Fibroblast of mammary gland (primary cell): ENCODE measurements at places on chromosomes 2 and 18.

- no peak for DNase-seq
These were observed 330.9 kb downstream of the RIT2 start for GRCh38 chr18:42784632-42785031.

- no peak for DNase-seq
These were observed 15.7 kb downstream of the CCL20 start for GRCh38 chr2:227829337-227829736.

DNA sequence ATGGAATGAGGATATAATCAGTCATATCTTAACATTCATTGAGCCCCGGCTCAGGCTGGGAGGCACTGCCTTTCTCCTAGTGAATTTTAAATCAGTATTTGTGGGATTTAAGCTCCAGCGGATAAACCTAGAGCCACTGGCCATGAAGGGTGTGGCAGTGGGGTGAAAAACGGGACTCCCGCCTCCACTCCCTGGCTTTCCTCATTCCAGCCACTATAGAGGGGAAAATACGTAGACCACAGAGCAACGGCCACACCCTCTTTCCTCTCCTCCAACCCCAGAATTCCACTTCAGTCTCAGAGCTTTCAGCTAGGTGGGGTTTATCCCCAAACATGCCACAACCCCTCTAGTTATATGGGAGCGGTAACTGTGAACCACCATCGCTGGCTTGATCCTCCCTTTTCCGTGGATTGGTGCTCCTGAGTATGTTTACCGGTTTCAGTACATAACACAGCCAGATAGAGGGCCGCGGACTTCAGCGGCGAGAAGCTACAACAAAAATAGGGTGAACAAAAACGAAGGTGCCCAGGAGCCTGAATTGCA, 70.6 kb upstream of the ITGB6 start:
- DNase-seq, result no peak

DNA sequence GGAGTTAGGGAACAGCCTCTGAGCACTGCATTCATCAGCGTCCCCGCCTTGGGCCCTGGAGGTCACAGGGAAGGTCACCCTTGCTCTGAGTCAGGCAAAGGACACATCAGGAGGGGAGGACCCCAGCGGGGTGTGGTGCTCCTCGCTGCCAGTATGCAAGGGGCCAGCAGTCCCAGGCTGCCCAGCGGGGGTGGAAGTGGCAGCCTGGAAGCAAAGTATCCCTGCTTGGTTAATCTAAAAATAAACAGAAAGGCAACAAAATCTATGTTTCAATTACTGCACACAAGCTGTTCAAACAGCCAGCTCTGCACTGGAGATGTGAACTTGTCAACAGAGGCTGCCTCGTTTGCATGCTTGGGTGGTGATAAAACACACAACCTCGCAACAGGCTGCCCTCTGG, 164.1 kb downstream of the KLHL29 start:
- no peak for DNase-seq

DNA sequence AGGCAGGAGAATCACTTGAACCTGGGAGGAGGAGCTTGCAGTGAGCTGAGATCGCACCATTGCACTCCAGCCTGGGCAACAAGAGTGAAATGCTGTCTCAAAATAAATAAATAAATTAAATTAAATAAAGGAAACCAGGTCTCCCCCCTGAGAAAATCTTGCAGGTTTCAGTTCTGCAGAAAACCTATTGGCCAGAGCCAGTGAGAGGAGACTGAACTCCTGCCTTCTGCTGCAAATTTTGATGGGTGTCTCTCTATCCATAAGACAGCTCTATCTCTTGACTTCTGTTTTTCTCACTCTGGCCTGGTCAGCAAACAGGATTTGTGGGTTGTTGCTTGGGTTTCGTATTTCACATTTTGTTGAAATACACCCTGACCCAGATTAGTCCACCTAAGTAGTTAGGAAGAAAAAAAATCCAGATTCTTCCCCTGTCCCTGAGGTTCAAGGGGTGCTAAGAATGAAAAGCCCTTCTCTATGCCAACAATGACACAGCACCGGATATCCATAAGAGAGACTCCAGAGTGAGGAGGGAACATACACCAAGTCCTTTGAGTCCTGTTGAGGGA, 86.7 kb upstream of the MAP4K4 start:
- DNase-seq, result no peak

DNA sequence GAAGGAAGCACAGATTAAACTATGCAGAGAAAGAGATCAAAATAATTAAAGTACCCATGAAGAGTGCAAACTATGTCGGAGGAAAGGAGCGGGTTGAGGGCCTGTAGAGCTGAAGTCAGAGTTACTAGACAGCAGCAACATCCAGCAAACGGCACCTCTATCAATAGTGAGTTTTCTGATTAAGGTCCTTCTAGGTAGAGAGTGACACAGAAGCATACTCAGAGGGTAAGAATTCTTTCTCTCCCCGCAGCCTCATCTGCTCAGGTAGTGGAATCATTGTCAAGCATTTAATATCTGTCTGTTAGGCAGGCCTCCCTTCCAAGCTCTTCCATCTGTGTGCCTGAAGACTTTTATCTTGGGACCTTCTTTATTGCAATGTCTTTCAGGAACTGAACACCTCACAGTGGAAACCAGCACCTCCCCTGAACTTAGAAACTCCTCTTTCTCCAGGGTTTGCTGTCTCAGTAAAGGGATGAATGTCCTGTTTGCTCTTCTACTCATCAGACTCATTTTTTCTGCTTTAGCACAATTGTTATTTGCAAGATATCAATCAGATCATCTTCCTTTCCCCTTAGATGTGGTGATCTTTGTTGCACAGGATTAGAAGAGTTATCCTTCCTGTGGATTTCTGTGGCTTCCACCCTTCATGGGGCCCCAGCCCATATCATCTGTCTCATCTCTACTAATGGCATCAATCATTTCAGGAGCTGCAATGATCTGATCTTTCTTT, 28.8 kb downstream of the SP140 start:
- DNase-seq, result no peak

DNA sequence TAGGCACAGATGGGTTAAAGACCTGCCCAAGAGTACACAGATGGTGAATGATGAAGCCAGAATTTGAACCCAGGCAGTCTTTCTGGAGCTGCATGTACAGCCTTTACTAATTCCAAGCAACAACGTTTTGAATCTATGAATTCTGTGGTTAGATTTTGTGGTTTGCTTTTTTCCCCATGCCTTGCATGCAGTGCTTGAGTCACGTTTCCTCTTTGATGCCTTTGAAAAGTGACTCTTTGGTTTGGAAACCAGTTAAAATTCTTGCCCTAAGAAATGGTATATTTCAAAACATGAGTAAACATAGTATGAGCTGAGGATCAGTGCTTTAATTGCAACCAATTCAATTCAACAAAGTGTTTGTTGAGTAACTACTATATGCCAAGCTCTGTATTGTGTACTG, 48.2 kb upstream of the PPM1B start:
- peak; percentile 91 for DNase-seq

DNA sequence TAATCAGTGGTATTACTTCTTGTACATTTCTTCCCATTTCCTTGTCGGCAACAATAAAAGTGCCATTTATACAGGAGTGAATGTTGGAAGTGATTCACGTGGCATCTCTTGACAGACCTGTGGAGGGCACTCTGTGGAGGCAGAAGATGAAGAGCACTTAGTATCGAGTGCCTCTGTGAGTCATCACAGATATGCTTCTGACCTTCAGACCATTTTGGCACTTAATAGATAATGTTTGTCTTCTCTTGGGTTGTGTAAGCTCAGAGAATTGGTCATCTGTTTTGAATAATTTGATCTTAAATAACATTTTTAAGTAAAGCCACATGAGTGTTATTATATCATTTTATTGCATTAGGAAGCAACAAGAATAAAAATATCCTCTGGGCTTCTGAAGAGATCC, 305.5 kb downstream of the PTPRM start:
- DNase-seq, result peak; percentile 93

- DNase-seq, result no peak
These were observed 39.5 kb upstream of the FHL2 start for GRCh38 chr2:105438104-105438929.

GRCh38 chr2:73079636-73080035, 8.1 kb upstream of the SFXN5 start:
- no peak for DNase-seq

- no peak for DNase-seq
These were observed 270.6 kb upstream of the RGPD4 start for GRCh38 chr2:107556038-107556627.

- no peak for DNase-seq
These were observed 21.9 kb upstream of the SLC66A3 start for GRCh38 chr2:11133238-11133935.

- peak; percentile 87 for DNase-seq
These were observed 35.0 kb downstream of the RTN4 start for GRCh38 chr2:55014962-55015939.

DNA sequence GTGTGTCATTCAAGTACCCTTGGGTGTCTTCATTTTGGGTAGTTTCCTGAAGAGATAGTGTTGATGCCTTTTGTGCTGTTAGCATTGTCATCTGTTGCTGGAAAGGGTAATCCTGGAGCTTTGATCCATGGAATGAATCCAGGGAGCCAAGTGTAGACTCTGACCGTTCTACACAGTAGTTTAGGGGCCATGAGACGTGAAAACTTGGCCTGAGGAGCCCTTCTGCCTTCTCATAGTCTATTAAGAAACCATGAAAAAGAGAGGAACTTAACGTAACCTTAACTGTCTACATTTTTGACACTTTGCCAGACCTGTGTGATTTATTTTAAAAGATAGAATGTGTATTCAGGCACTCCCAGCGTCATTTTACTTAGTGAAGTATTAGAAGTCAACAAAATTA, 194.0 kb downstream of the BABAM2 start:
- DNase-seq, result peak; percentile 59

DNA sequence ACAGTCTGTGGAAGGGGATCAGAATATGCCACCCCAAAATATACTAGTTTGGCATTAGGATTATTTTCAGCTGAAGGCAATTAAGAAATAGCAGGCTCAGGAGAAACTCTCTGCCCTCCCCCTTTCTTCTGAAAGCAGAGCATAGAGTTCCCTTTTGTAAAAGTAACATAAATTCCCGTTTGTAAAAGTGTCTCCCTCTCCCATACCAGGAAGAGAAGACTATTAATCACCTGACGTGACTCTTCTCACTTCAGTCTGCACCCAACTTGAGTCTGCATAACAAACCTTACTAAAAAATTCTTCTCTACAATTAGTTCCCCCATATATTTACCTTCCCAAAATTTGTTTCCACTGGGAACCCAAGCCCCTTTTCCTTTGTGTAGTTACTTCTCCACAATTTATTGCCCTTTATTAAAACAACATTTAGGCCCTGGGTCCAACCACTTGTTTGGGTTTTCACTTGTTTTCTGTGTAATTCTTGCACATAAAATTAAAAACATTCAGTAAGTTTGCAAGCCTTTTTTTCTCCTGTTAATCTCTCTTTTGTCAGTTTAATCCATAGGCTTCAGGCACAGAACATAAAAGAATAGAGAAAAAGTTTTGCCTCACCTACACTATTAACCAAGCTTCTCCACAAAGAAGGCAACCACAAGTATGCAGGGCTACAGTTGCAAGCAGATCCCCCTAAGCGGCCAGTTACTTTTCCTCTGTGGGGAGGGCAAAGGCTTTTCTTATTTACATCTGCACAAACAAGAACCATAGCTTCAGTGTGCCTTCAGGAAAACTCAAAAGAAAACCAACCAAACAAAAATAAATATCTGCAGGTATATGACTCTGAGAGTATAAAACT, 107.6 kb upstream of the MSH2 start:
- no peak for DNase-seq

GRCh38 chr2:171669121-171669520, 18.1 kb upstream of the DYNC1I2 start:
- no peak for DNase-seq

DNA sequence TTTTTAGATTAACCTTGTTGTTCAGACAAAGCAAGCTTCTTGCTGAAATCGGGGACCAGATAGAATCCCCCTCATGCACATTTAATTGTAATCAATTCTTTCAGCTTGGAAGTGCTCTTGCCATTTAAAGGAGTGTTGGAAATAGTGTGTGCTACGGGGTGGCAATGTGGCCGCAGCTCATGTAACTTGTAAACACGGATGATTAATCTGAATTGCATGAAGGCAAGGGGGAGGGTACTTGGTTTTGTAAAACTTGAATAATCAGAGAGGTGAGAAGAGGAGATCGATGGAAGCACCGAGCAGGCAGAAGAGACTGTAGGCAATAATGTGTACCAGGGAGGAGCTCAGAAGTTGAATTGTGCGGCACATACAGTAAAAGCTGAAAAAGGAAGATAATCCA, 273.5 kb downstream of the PTGR3 start:
- DNase-seq, result no peak

GRCh38 chr2:8684878-8685696, 3.2 kb downstream of the ID2 start:
- DNase-seq, result no peak

DNA sequence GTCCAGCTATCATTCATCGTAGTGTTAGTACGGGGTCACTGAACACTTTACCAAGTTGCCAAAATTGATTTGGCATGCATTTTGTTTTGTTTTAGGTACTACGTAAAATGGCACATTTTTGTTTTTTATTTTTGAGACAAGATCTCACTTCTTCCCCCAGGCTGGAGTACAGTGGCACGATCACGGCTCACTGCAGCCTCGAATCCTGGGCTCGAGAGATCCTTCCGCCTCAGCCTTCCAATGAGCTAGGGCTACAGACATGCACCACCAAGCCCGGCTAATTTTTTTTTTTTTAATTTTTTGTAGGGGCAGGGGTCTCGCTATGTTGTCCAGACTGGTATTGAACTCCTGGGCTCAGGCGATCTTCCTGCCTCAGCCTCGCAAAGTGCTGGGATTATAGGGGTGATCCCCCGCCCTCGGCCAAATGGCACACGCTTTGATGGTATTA, 786 bp downstream of the TAF1B start:
- DNase-seq, result peak; percentile 54

DNA sequence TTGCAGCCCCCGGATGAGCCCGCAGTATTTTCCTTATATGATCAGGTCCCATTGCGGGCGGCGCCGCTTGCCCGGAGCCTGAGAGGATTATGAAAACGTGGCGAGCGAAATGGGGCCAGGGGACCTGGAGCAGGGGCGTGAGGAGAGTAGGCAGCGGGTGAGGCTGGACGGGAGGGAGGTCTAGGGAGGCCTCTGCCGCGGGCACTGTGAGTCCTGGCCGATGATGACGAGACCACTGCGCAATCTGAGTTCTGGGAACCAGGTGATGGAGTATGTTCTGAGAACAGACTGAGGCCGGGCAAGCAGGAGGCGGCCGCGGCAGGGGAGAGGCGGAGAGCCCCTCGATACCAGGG, 790 bp upstream of the ACAA2 start:
- peak; percentile 75 for DNase-seq

- no peak for DNase-seq
These were observed 31.8 kb upstream of the IL1R1 start for GRCh38 chr2:102110596-102111334.

DNA sequence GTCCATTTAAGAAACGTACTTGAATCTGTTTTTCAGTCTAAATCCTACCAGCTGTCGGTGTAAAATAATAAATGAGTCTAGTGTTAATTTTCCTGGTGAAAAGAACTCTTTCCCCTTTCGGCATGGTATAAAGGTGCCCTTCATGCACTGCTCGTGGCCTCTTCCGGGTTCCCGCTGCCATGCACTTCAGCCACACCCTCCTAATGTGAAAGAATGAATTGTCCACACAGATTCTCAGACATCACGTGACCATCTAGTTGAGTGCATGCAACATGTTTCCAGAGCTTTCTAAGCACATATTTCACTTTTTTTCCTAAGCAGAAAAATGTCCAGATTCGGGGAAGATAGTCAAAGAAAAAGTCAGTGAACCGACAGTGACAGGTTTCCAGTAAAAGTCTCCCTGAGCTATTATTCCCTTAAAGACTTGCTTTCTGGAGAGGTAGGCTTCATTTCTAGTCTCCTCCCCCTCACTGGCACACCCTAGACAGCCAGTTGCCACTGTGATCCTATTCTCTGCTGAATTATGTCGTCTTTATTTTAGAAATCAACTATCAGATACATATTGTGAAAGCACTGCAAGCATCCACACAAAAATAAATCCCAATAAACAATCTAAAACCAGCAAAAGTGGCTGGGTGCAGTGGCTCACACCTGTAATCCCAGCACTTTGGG, 65.9 kb upstream of the RPL31 start:
- DNase-seq, result no peak
